ENCODE measurements at places on chromosomes 6 and 20.

- DNase-seq: no peak
Measured at GRCh38 chr6:106829451-106829850, 145.1 kb downstream of the CD24 start.

- DNase-seq: no peak
Measured at GRCh38 chr6:40432982-40433381, 154.2 kb downstream of the LRFN2 start.

DNA sequence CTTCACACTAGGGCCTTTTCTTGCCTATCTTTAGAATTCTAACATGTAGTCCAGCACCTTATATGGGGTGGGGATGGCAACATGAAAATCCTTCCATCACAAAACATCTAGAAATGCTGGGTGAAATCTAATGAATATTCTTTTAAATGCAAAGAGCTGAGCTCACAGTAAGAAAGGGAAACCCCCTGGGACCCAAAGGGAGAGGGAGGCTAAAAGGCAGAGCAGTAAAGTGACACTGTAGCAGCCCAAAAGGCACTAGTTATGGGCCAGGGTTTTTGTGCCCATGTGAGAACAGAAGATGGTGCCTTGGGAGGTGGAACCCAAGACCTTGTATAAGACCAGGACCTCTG is 66.7 kb downstream of the TRAM2 start:
- DNase-seq: no peak

DNA sequence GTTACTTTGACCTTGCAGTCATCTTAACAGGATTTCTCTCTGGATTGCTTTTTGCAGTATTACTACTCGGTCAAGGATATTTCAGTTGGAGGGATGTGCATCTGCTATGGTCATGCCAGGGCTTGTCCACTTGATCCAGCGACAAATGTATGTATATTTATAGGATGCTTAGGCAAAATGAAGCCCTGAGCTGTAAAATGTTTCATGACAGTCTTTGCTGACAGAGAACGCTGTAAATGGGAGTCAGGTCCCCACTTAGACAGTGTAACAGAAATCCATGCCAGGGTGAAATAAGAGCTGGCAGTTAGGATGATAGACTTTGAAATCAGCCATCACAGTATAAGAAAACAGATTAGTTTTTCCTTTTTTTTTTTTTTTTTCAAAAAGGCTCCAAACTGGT is 264.0 kb downstream of the LAMA2 start:
- no peak for DNase-seq

DNA sequence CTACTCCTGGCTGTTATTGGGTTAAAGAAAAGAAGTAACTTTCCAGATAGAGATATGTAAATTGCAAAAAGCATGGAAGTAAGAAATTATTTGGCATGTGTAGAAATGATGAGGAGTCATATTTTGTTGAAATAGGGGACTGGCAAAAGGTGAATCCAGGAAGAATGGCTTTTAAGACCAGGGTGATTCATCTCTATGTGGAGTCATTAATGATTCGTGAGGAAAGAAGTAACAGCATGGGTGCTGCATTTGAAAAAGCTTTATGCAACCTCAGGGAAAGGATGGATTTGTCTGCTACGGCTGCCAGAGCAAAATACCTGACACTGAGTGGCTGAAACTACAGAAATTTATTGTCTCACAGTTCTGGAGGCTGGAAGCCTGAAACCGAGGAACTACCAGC is 14.8 kb upstream of the SYNE1 start:
- no peak for DNase-seq

- no peak for DNase-seq
Measured at GRCh38 chr6:91317984-91318383, 731.1 kb upstream of the MAP3K7 start.

DNA sequence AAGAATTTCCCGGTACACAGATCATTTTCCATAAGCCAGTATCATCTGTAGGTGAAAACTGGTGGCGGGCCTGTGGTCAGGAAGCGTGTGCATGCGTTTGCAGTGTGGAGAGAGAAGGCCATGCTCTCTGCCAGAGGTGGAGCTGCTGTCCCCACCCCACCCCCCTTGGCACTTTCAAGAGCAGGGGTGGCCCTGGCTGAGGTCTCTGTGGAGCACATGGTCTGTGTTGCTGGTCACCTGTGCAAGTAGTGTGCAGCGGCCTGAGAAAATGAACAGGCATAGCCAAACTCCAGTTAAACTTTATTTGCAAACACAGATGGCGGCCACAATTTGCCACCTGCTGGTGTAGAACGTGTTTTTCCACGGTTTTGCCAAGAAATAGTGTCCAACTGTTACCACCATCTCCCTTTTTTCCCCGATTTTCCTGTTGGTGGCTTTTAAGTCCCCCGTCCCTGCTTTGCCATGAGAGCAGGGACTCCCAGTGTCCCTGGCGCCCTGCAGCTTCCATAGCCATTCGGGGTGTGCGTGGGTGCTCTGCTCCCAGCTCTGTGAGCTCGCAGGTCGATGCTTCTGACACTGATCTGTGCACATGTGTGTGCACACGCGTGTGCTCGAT is 2.5 kb downstream of the ADRM1 start:
- DNase-seq: no peak

DNA sequence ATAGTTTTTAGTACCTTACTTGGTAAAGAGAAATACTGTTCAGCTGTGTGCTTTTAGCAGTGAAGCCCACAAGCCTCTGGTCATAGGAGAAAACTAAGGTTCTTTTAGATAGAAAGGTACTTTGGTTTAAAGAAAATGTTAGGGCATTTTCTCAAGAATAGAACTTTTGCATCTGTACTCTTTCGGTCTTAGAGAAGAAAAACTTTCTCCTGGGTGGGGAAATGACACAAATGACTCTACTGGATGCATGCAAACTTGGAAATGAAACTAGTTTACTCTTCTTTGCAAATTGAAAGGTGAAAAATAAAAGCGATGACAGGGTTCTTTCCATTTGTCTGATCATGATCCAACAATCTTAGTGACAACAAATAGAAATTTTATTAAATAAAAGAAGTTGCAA is 2.1 kb upstream of the TMEM217 start:
- DNase-seq: no peak

DNA sequence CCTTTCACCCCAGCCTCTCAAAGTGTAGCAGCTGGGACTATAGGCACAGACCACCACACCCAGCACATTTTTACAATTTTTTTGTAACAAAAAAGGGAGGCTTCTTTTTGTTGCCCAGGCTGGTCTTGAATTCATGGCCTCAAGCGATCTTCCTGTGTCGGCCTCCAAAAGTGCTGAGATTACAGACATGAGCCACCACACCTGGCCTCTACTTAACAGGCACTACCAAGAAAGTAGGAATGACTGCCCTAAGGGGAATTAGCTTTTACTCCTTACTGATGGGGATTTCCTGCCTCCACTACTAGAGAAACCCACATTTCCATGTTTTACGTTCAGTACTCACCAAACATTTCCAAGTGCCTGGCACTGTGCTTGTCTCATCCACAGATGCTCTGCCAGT is 109.6 kb downstream of the CARMIL1 start:
- no peak for DNase-seq

GRCh38 chr6:68975064-68975463 is 340.0 kb downstream of the ADGRB3 start:
- no peak for DNase-seq

DNA sequence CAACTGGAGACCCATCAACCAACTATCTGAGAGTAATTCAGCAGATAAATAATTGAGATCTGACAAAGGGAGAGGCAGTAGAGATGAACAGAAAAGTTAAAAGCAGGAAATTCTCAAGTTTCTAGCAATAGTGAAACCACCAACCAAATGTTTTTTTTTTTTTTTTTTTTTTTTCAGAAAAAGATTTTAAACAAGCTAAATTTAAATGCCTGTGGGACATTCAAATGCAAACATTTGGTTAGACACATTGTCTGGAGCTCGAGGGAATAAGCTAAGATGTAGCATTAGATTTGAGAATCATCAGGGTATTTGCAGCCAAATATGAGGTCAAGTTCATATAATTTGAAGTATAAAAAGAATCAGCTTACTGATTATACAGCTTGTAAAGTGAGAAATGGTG is 16.4 kb downstream of the RANBP9 start:
- no peak for DNase-seq

GRCh38 chr6:161418463-161418945 is 144.6 kb upstream of the AGPAT4 start:
- DNase-seq: peak; percentile 16

GRCh38 chr20:52601295-52601971 is 370.7 kb upstream of the TSHZ2 start:
- DNase-seq: no peak

DNA sequence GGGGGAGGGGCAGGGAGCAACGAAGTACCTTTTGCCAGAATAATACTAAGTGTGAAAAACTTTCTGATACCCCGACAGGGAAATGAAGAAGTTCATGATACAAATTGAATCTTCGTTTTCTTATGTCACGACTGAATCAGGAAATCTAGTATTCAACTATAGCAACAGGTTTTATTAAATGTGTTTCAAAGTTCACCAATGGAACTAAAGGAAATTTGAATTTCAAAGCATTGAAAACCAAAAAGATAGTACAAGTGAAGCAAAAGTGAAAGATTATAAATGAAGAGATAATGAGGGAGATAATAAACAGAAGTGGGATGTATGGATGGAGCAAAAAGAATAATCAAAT is 333.2 kb downstream of the ADGRB3 start:
- no peak for DNase-seq

GRCh38 chr6:82017288-82017687 is 230.3 kb downstream of the IBTK start:
- DNase-seq: no peak

- DNase-seq: no peak
Measured at GRCh38 chr20:44411020-44411756, 55.7 kb downstream of the HNF4A start.

- DNase-seq: no peak
Measured at GRCh38 chr6:80227545-80228105, 121.2 kb downstream of the BCKDHB start.

- no peak for DNase-seq
Measured at GRCh38 chr20:52004715-52005114, 186.9 kb downstream of the ZFP64 start.

DNA sequence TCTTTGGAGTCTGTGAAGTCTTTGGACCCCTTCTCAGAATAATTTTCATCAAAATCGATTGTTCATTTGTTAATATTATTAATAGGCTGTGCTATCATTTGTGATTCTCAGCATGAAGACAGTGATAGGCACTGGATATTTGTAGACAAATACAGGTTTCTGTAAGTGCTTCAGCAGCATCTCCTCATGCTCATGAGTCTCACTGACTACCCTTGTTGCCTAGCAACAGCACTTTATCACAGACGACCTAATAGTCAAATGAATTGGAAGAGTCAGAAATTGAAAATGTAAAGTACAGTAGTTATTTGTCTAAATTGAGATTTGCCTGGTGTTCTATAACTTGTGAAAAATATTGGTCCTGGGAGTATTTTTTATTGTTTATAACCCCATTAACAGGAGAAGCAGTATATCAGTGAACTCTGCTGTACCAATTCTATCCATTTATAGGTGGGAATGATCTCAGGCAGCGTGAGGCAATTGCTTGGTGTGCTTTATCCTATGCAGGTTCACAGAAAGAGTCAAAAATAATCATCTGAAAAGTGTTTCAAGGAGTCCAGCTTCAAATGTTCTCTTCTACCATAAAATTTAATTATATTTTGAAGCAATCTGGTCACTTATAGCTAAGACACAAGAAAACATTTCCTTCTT is 684.6 kb downstream of the RFPL4B start:
- no peak for DNase-seq

GRCh38 chr6:32298632-32299336 is 72.9 kb downstream of the TSBP1 start:
- no peak for DNase-seq

DNA sequence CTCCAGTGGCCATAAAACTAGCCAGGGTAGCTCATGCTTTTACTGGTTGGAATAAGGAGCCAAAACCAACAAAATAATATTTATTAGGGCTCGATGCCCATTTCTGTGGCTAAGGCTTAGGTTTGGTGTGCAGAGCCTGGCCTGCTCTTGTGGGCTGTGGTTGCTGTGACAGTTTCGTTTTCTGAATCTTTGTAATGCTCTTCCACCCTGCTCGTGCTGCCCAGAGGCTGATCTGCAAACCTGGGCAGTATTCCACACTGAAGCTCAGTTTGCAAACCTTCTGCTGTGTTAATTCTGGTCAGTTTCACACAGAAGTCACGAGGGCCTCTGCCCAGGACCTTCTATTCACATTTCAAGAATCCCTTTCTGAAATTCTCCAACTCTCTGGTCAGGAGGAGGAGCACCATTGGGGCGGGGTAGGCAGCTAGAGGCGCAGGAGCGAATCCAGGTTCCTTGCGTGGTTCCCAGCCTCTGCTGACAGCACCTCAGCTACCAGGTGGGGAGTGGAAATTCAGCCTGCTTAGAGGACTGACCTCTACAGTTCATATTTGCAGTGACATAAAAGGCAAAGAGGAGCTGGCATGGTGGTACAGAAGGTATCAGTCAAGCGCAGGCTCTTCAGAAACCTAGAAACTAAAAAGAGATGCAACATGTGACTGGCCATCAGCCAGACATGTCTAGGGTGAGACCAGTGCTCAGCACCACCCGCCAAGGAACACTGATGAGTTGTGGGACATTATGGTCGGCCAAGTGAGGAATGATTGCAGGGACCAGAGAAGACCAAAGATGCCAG is 14.3 kb upstream of the C20orf144 start:
- DNase-seq: no peak

- no peak for DNase-seq
Measured at GRCh38 chr6:83824388-83824801, 28.8 kb upstream of the RIPPLY2 start.

- no peak for DNase-seq
Measured at GRCh38 chr6:34705241-34705640, 8.7 kb upstream of the ILRUN start.

DNA sequence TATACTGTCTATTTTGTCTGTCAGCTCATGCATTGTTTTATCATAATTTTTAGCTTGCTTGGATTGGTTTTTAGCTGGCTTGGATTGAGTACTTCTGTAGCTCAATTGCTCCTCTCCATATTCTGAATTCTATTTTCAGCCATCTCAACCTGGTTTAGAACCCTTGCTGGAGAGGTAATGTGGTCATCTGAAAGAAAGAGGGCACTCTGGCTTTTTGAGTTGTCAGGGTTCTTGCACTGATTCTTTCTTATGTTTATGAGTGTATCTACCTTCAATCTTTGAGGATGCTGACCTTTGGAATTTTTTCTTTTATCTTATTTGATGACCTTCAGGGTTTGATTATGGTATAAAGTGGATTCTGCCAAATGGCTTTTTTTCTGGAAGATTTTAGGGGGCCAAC is 632.7 kb upstream of the ID4 start:
- DNase-seq: no peak

- no peak for DNase-seq
Measured at GRCh38 chr20:4519534-4519933, 202.2 kb upstream of the PRND start.

DNA sequence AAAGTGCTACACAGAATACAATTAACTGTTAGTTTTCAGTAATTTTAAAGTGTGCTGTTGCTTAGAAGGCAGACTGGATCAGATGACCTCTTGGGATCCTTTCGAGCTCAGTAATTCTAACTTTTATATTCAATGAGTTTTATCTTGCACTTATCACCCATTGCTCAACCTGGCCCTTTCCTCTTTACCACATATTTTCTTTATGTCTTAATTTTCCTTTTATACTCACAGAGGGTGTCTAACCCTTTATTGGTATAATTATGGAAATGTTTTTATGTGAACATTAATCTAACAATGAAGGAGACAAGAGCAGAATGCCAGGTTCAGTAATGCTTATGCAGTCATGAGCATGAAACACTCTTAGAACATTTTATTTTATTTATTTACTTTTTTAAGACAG is 39.7 kb upstream of the CARMIL1 start:
- no peak for DNase-seq

Data from activated gamma-delta T cell treated with Interleukin-2 at 50 U/mL for 16 hours (primary cell).